Activated CD8-positive, alpha-beta memory T cell treated with anti-CD3 and anti-CD28 coated beads for 1 hour (primary cell): ENCODE measurements at places on chromosomes 4 and X.

DNA sequence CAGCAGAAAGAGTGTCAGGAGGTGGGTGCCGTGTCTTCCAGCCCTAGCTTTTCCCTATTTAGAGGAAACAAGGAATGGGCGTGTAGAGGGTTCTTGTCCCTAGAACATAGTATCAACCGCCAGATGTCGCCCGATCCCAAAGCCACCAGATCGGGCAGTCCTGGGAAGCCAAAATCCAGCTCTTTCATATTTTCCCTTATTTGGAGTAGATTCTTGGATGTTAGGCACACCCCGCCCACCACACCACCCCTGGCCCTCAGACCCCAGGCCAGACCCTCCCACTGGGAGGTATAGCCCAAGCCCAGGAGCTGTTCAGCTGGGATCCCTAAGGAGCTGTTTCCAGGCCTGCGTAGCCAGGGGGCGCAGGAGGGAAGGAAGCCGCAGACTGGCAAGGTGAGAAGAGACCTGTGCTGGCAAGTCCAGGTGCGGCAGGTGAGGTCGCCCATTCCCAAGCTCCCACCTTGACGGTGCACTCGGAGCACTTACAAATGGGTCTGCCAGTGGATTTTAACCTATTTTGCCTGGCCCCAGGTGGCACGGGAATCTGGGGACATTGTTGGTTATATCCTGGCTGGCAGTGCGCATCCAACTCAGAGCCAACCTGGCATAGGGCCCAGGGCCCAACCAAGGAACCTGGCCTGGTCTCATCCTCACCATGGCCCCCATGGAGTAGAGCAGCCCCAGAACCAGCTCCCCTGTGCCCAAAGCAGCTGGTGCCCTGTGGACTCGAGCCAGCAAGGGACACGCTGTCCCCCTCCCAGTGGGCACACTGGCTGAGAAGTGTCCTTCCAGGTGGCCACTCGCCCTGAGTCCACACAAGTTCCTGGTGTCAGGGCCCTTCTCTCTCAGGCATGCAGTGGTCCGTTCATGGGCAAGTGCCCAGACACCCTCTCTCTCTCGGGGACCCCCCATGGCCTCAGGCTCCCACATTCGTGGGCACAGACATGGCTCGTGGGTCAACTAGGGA, 811 bp downstream of the FLNA start:
- no peak for DNase-seq

- DNase-seq = no peak
These were observed 185.0 kb downstream of the PTTG2 start for GRCh38 chr4:38145033-38145678.

DNA sequence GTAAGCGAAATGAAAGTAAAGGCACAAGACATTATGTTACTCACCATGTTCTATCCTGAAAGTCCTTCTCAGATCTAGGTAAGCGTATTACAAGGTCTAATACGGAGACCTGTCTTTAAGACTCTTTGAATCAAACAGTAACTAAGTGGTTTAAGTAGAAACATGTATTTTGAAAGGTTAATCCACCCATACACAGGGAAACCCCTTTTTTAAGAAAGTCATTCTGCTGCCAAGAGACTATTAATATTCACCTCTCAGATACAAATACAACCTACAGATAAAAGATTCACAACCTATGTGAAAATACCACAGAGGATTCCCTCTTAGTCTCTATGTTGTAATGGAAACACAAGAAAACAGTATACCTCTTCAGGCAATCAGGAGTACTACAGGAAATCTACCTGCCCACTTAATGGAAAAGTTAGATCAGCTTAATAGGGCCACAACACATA, 63.2 kb upstream of the TNIP3 start:
- no peak for DNase-seq

DNA sequence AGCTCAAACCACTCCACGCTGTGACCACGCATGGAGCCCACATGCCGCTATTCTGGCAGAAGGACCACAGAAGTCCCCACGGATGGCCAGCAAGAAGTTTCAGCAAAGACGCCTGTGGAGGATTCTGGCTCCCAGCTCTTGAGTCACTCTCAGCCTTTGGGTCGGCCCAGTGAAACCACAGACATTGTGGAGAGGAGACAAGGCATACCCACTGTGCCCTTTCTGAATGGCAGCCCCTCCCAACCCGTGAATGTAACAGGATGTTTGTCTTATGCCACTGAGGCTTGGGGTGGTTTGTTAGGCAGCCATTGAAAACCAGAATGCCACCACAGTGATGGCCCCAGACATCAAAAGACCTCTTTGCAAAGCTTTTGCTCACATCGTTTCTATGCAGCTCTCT, 42.7 kb downstream of the ABLIM2 start:
- DNase-seq = no peak

GRCh38 chrX:50813843-50814661, at the start of gene SHROOM4:
SHROOM4 (minus strand) TSS chrX:50814194; CDS start chrX:50814018, 176 bp downstream.
- no peak for DNase-seq

DNA sequence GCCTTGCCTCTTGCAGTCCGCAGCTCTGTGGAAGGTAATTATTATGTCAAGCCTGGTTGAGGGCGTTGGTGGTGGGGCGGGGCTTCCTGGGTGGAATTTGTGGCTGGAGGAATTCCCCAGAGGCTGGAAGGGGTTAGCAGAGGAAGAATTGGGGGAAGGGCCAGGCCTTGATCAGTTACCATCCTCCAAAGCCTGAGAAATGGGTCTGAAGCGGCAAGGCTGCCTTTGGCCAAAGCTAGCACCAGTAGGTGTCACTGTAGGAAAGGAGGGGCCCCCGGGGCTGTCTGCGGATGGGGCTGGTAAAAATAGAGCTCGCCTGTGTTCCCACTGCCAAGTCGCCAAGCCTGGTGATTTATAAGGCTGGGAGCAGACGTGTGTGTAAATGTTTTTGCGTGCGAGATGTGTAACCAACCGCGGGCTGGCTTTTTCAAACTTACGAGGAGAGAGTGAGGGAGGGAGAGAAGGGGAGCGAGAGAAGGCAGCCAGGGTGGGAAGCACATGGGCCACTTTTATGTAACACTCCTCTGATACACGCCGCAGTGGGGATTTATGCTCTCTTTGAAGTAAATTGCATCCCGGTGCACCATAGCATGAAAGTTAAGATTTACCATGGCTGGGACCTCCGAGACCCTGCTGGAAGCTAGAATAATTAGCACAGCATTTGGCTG, 367.0 kb downstream of the BCOR start:
- DNase-seq = peak; percentile 15

- no peak for DNase-seq
These were observed 14.9 kb downstream of the RPS3A start for GRCh38 chr4:151114338-151114737.

GRCh38 chr4:112523008-112523721, 7.2 kb upstream of the NEUROG2 start:
- DNase-seq = no peak

DNA sequence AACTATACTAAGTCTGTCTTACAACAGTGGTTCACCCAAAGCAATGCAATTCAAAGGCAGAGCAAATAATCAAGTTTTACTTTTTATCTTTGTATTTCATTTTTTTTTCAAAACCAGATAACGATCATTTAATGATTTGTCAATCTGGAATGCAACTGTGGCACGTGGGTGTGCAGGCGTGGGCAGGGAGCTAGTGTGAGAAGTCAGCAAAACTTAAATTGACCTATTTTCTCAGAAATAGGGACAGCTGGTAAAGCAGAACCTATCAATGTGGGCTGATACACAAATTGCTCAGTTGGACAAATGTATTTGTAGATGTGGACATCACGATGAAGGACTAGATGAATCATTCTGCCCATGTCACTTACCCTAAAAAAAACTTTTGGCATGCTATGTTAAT, 105.6 kb downstream of the CBLL2 start:
- DNase-seq = no peak

DNA sequence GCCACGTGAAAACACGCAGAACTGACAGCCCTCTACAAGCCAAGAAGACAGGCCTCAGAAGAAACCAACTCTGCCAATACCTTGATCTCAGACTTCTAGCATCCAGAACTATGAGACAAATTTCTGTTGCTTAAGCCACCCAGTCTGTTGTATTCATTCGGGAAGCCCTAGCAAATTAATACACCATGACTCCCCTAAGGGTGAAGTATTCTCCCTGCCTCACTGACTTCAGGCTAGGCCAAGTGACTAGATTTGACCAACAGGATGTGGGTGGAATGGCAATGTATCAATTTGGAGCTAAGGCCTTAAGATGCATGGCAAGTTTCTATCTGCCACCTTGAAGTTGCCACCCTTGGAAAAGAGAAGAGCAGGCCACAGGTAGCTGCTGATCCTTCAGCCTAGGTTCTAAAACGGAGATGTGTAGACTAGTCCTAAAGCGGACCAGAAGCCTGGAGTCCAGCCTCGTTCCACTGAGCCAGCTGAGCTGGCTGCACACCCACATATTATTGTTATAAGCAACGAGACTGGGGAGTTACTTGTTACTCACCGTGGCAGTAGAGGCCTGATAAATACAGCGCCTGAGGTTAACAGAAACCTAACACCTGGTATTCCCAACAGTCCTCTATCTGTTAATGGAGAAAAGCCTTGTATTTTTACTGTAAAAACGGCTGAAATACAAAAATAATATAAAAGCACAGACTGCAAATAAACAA, 16.4 kb downstream of the SCARB2 start:
- no peak for DNase-seq

DNA sequence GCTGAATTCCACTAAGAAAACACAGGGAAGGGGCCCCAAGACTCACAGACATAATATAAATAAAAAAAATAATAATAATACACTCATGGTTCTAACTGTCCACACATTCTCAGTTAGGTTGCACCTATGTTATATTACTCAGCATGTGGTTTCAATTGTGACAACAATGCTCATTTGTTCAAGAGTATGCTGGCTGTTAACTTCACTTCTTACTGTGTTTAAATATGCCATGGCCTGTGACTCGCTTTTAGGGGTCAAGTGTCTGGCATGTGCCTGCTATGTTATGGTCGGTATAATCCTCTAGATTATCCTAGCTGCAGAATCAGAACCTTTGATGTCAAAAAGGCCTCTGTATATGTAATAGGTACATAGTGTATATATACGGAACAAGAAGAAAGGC, 324.8 kb upstream of the INTU start:
- no peak for DNase-seq

DNA sequence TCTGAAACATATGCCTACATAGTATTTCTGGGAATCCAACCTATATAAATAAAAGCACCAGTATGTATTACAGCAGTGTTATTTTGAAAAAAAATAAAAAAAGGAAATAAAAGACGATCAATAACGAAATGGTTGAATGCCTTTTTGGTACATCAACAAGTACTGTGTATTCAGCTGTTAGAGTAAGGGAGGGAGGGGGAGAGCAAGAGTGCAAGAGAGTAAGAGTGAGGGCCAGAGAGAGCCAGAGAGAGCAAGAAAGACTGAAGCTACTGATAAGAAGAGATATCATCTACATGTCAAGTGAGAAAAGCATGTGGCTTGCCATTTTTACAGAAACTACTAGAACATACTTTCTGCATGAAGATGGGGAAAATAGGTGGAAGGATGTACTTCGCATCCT, 1.8 kb downstream of the SPIN4 start:
- DNase-seq = no peak

DNA sequence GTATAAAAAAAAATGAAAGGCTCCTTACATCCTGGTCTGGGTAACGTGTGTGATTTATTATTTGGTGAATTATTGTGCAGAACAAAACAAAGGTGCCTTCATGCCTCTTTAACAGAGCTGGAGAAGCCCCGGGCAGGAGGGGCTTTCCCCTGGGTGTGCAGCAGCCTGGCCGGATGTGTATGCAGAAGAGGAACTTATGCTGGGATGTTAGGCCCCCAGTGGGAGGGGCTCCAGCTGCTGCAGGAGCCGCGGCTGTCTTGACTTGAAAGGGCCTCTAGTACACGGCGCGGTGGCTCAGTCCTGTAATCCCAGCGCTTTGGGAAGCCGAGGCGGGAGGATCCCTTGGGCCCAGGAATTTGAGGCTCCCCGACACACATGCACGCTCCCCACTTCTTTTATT, 16.0 kb downstream of the CCNQ start:
- DNase-seq = peak; percentile 24

DNA sequence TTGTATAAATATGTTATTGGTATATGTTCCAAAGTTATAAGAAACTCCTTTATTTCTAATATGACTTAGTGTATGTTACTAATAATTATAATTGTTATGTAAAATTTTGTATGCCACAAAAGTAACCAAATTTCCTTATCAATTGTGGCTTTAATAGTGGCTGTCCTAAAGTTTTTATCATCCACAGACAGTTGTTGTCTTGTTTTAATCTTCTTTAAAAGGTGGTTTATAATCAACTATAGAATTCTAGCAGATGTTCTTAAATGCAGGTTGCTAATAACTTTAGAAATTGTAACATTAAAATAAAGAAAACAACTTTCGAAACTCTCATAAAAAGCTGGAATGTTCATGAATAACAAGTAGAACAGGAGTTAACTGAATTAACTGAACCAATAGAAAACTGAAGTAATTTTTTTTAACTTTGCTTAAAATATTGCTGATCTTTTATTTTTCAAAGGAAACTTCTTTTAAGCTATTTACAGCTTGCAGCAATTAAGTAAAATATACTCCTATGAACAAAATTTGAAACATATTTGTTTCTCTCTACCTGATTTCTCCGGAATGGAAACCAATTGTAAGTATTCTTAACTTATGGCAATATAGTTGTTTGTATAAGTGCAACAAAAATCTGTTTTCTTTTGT, 24.3 kb downstream of the HSD17B11 start:
- no peak for DNase-seq
